ENCODE measurements at places on chromosomes 7 and 10.

GRCh38 chr10:110524859-110525232 is 27.1 kb downstream of the DUSP5 start:
- no peak for DNase-seq

- no peak for DNase-seq
These were observed 112.6 kb downstream of the PTPRZ1 start for GRCh38 chr7:121985476-121986030.

DNA sequence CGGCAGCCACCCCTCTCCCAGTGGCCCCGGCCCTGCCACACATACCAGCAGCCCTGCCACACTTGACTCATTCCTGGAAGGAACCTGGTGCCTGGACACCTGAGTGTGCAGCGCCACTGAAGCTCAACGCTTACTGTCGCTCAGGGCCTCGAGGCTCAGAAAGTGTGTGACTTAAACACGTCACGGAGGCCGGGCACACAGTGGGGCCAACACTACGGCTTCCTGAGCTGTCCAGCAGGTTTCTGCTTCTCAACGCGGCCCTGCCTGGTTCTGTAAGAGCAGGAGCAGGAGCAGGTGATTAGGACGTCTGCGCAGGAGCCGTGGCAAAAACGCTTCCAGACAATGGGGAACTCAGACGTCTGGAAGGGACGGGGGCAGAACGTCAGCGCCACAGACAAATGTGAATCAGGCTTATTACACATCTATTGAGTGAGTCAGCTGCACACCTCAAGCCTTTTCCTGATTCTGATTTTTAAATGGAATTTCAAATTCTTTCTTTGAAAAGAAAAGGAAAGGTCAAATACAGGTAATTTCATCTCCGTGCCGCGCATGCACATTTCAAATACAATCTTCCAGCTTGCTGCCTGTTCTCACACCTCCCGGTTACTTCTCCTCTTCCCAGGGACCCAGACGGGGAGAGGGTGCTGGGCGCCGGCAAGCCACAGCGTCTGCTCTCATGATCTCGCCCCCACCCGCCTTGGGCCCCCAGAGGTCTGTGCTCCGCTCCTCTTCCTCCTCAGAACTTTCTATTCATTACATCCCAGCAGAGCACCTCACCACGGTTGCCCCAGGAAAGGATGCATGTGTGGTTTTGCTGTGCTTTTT is 66.6 kb downstream of the ADARB2 start:
- DNase-seq: no peak

GRCh38 chr10:69506834-69507713 is 55.8 kb downstream of the TSPAN15 start:
- DNase-seq: no peak

GRCh38 chr10:69004821-69005220 is 16.2 kb downstream of the KIFBP start:
- no peak for DNase-seq

DNA sequence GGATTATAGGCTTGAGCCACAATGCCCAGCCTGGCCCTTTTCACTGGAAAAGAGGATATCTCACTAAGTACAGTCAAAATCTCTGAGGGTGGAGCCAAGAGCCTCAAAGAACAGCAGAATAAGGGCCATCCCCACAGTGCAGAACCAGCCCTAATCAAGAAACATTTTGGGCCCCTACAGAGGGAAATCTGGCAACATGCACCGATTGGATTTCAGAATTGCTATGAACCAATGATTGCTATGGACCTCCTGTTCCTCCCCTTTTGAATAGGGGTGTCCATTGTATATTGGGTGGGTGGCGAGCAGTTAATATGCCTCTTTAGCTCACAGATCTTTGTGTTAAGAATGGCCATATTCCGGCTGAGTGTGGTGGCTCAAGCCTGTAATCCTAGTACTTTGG is 42.7 kb downstream of the SKIDA1 start:
- DNase-seq: no peak

- no peak for DNase-seq
These were observed 645.0 kb upstream of the GALNT17 start for GRCh38 chr7:70486977-70487376.

DNA sequence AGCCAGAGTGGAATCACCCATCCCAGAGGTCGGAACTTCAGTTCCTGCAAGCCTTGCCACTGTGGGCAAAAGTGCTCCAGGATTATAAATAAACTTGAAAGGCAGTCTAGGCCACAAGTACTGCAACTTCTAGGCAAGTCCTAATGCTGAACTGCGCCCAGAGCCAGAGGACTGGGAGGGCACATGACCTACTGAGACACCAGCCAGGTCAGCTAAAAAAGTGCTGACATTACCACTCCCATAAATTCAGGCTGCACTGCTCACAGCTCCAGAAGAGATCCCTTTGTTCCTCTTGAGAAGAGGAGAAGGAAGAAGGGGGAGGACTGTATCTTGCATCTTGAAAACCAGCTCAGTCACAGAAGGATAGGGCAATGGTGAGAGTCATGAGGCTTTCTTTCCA is 1084.1 kb upstream of the PHF14 start:
- DNase-seq: no peak

GRCh38 chr10:50432211-50433009 is 181.1 kb upstream of the ASAH2 start:
- DNase-seq: no peak
